ENCODE measurements at places on chromosomes 2 and 18.

GRCh38 chr2:128241896-128242295 lies 76.8 kb downstream of the HS6ST1 start:
- no peak for DNase-seq

- DNase-seq = peak; percentile 65
These were observed 78.0 kb downstream of the TMEM182 start for GRCh38 chr2:102839668-102840388.

DNA sequence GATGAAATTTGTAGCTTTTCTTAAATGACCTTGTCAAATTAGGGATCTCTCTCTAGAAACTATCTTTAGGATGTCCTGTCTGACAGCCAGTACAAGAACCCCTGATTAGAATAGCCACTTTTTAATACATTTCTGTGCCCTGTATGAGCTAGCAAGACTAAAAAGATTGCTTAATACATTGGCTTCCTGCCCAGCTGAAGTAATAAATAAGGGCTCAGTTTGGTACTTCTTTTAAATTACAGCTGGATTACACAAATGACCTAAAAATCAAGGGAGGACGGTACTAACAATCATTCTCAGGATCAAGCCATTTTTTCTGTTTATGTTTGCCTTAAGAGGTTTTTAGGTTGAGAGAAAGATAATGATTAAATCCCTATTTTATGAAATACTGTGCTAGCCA lies 11.6 kb upstream of the OLA1 start:
- DNase-seq = no peak

DNA sequence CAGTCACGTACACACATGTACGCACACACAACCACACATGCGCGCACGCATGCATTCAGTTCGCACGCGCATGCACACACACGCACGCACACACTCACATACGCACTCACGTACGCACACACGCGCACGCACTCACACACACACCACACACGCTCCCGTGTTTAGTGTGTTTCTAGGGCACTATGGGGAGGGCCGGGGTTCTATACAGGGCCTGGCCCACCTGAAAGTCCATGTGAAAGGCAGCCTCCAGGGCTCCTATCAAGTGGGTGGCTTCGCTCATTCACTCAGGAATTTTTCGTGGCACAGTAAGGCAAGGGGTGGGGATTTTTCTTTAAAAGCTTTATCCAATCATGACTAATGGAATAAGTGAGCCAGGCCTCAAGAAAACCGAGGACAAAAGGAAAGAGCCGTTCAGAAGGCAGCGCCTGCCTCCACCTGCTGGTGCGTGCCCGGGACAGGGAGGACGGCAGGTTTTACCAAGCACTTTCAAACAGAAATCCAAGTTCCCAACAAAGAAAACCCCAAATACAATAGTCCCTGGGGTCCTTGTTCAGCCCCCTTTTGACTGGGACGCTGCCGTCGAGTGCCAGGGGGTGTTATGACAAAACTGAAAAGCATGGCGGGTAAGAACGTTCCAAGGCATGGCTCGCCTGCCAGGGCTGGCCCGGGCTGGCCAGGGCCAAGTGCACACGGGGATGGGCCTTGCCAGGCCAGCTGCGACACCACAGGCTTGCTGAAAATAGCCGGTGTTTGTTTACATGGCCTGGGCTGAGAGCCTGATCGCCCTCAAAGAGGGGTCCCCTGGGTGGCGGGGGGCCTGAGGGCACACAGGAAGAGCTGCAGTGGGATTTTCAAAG lies 110.0 kb downstream of the HDAC4 start:
- no peak for DNase-seq

- no peak for DNase-seq
These were observed 136.7 kb downstream of the BCL2 start for GRCh38 chr18:63182861-63183260.

GRCh38 chr2:63992061-63992685 lies 27.1 kb downstream of the VPS54 start:
- DNase-seq = no peak

DNA sequence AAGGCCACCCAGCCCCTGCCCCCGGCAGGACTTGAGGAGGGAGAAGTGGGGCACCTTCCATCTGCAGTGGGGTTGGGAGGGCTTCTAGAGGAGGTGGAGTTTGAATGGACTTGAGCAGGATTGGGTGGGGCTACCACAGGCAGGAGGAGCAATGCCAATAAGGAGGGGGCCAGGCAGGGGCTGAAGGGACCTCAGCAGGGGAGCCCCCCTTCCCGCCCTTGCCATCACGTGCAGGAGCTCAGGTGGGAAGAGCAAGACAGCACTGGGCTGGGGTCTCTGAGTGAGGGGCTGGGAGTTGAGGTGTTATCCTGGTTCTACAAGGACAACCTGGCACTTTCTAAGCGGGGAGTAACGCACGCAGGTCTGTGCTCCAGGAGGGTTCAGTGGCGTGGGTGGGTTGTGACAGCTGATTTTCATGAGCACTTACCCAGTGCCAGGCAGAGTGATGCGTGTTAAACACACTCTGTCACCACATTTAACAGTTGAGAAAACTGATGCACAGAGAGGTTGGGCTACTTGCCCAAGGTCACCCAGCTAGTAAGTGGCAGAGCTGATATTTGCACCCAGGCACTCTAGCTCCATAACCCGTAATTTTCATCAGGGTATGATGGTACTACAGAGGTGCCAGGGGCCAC lies 4.8 kb downstream of the CHRND start:
- DNase-seq = no peak

DNA sequence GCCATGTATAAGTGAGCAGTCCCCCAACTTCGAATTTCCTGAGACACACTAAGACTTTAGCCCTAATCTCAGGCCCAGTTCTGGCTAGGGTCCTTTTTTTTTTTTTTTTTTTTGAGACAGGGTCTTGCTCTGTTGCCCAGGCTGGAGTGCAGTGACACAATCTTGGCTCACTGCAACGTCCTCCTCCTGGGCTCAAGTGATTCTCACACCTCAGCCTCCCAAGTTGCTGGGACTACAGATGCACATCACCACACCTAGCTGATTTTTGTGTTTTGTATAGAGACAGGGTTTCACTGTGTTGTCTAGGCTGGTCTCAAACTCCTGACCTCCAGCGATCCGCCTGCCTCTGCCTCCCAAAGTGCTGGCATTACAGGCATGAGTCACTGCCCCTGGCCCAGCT lies 23.9 kb upstream of the TGIF1 start:
- no peak for DNase-seq

GRCh38 chr2:220166616-220167015 lies 539.2 kb downstream of the SLC4A3 start:
- no peak for DNase-seq

GRCh38 chr2:172710584-172711047 lies 25.0 kb upstream of the RAPGEF4 start:
- peak; percentile 18 for DNase-seq

Measured in putamen (tissue), 1 donor.